NCI-H510A treated with DMSO at 0.1 percent for 48 hours (cell line): ENCODE measurements at places on chromosomes 7 and 10.

DNA sequence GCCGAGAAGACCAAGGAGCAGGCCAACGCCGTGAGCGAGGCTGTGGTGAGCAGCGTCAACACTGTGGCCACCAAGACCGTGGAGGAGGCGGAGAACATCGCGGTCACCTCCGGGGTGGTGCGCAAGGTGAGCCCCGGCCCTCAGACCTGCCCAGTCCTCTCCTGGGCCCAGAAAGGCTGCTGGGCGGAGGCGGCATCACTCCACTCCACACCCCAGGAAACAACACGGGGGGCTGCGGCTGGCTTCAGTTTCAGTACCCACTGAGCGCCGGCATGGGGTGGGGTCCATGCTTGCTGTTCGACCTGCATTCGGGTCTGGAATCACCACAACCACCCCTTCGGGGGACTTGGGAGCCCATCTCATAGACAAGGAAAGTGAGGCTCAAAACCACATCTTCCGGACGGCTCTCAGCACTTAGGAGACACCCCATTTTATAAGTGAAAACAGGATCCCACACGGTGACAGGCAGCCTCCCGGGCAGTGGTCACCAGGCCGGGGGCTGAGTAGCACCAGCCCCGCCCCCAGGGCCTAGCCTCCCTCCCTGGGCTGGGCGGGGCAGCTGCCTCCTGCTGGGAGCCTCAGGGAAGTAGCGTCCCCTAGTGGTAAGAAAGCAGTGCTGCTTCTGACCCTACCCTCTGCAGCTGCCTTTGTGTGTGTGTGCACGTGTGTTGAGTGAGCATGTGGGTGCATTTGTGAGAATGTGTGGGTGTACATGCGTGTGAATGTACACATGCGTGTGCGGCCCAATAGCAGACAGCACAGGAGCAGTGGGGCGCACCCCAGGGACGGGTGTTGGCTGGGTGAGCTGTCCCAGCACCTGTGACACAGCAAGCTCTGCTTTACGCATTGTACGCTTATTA is 1.8 kb downstream of the SNCG start:
- no peak for DNase-seq

DNA sequence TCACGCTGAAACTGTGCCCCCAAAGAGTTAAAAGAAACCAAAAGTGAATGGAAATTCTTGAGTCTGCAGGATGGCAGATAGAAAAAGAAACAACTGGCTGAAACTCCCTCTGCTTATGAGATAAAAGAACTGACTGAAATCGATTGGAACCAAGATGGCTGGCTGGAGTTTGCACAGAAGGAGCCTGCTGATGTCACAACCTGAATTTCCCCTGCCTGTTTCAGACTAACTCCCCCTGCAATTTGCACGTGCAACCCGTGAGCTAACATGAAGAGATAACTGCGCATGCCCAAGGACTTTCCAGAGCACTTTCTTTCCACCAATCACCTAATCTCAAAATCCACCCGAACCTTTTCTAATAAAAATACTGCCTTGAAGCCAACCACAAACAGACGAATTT is 435.5 kb downstream of the CALN1 start:
- DNase-seq, result no peak

DNA sequence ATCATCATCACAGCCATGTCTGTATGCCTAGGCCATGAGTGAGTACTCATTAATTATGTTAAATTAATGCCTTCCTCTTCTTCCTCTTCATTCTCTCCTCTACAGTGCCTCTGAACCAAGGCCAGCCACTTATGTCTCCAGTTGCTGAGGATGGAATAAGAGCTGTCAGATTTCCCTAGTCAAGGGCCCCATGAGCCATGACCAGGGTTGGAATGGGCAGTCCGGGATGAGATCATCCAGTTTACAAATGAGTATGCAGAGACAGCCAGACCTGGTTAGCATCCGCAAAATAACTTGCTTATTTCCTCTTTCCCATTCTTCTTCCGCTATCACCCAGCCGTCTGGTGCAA is 342.7 kb downstream of the GRID1 start:
- no peak for DNase-seq

GRCh38 chr7:121419201-121420148 is 23.4 kb upstream of the FAM3C start:
- DNase-seq, result no peak

DNA sequence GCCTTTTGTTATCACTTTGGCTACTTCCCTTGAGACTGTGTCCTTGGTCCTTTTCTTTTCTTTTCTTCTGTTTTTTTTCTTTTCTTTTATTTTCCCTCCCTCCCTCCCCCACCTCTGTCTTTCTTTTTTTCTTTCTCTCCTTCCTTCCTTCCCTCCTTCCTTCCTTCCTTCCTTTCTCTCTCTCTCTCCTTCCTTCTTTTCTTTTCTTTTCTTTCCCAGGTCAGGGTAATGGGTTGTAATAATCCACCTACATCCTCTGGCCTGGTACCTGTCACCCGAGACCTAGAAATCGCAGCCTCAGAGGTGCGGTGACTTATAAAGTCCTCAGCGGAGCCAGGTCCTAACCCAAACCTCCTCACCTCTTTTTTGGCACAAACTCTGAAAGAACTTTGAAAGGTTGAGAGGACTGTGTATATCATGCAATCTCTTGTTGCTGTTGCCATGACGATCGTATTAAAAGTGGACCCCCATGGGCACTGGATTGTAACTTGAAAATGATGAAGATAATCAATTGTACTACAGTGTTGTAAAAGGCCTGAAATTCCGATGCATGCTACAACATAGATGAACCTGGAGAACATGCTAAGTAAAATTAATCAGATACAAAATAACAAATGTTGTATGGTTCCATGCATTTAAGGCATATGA is 140.7 kb upstream of the AGK start:
- DNase-seq, result no peak
